ENCODE measurements at places on chromosomes 6 and 20. TPM values are rescaled to one million over a fixed set of nuclear protein-coding genes. Genes with fewer than 3 reads are reported as not detected.

Gene PRICKLE4
- 2.7 TPM for total RNA-seq

- no peak for DNase-seq
Measured at GRCh38 chr20:11195899-11196558, 522.2 kb upstream of the JAG1 start.

- DNase-seq = no peak
Measured at GRCh38 chr6:87700397-87701343, 1.4 kb downstream of the AKIRIN2 start.

DNA sequence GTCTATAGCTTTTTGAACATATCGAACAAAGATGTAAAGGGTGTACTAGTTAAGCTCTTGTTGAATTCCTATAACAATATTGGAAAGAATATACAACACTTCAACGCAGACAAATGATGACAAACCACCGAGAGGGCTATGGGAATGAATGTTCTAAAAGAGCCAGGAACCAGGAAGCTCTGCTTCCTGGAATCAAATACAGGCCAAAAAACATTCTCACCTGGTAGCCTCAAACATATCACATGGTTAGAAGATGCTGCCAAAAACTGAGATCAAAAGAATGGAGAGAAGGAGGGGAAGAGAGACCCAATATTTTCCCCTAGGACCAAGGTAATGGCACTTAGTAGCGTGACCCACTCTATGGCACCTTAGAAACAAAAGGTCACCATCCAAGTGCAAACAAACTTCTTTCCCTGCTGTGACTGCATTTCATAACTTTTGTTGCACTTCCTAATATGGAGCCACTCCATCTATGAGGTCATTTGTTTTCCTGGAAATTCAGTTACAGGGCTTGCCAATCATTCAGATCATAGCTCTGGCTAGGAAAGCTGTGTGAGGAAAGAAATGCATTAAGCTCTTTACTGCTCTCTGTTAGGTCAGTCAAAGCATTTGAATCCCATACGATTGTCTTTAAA is 199.2 kb upstream of the NT5E start:
- no peak for DNase-seq

DNA sequence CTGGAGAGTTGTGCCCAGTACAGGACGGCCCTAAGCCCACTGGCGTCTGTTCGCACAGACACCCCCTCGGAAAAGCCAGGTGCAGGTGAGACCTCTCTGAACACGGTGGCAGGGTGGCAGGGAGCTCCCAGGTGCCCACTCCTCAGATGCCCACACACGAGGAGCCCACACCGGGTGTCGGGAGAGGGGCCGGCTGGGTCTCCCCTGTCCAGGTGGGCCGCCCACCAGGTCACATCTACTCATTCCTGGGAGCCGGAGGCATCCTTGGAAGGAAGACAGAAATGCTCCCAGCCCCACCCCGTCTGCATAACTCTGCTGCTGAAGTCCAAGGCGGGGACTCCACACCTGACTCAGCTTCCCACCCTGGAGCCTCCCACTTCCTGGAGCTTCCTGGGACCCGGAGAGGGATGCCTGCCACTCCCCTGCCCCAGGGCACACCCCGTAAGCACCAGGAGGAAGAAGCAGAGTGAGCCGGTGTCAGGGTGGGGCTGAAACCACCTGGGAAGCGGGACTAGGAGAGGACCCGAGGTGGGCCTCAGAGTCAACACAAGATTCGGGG is 2.5 kb downstream of the SRMS start:
- DNase-seq = no peak

All from spinal cord (tissue), 10 donors.